ENCODE measurements at places on chromosomes 3 and 15.

DNA sequence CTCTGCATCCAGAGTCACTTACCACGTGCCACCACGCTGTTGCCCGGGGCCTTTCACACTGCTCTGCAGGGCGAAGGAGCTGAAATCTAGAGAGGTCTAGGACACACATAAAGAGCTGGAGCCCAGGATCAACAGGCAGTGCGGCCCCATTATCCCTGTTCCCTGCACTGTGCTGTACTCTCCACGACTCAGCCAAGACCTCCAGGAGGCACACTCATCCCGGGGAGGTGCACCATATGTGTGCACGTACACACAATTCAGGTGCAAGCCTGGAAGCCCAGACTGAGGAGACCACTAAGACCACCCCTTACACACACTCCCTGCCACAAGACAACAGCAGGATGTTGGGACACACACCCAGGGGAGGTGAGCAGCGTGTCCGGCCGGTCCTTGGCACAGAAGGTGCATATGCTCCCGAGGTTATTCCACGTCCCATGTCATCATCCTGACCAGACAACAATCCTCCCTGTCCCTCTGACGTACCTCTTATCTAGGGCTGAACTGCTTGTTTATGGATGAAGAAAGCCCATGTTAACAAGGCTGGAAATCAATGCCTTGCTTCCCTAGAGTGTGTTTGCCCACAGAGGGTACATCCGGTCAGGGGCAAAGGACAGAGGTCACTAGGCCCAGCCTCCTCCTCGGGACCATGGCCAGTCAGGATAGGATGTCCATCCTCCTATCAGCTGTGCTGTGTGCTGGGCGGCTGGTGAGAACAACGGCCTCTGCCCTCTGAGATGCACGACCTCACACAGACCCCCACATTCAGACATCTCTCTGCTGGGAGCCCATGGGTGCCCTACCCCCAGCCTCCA lies 16.1 kb downstream of the KLF15 start:
- DNase-seq = no peak

GRCh38 chr3:139519998-139520737 lies 19.4 kb downstream of the RBP1 start:
- peak; percentile 23 for DNase-seq

DNA sequence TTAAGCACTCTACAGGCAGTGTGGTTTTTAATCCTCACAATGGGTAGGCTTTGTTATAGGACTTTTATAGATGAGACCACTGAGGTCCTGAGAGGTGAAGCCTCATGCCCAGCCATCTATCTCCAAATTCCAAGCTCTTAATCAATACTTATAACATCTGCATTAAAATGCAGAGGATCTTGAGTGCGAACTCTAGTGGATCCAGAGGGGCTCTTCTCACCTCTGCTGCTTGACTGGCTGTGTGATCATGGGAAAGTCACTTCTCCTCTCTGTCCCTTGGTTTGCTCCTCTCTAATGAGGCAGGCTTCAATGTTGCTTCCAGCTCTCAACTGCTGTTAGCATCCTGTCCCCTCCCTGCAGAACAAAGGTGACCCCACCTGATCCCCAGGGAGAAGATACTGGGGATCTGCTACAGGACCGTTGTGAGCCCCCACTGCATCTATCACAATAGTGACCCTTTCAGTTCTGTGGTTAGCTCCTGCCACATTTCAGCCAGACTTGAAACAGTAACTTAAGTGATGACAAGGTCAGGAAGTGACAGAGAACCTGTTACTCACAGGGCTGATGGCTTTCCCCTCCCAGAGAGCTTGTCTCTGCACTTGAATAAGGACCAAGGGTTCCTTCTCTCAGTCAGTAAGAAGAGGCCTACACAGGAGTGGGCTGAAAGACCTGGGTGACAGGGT lies 1.3 kb downstream of the SLC27A2 start:
- DNase-seq = no peak

GRCh38 chr3:64152086-64152485 lies 73.2 kb downstream of the PRICKLE2 start:
- DNase-seq = no peak

- no peak for DNase-seq
These were observed 175.2 kb downstream of the MEGF11 start for GRCh38 chr15:66078196-66078928.

- no peak for DNase-seq
These were observed 198.9 kb upstream of the CBLB start for GRCh38 chr3:106067711-106068110.

DNA sequence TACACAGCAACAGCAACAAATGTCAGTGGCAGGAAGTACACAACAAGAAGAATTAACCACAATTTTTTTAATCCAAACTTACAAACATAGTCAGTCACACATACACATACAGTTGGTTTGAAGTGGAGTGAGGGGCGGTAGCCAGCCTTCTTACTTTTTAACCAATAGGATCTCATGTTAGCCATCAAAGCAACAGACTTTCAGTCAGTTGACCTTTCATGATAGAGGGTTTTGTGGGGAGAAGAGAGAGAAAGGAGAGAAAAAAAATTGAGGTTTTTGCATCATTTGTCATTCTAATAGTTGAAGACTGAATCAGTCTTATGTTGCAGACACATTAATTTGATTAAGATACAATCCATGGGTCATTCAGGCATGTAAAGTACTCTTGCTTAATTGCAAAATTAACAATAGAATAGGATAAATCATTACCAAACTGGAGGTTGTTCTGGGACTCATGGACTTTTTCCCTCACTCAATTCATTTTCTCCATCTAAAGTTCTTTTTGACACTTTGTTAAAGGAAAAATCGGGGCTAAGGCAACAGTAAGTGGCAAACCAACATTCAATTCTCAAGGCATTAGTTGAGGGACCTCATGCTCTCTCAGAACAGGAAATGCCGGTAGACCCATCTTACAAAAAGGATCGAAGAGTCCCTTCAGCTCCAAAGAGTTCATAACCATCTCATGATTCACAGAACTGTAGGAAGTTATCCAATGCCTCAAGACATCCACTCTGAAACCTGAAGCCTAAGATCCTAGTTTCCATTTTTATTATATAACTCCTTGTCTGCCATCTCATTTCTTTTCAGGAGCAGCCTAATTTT lies 159.5 kb upstream of the LPP start:
- DNase-seq = no peak

DNA sequence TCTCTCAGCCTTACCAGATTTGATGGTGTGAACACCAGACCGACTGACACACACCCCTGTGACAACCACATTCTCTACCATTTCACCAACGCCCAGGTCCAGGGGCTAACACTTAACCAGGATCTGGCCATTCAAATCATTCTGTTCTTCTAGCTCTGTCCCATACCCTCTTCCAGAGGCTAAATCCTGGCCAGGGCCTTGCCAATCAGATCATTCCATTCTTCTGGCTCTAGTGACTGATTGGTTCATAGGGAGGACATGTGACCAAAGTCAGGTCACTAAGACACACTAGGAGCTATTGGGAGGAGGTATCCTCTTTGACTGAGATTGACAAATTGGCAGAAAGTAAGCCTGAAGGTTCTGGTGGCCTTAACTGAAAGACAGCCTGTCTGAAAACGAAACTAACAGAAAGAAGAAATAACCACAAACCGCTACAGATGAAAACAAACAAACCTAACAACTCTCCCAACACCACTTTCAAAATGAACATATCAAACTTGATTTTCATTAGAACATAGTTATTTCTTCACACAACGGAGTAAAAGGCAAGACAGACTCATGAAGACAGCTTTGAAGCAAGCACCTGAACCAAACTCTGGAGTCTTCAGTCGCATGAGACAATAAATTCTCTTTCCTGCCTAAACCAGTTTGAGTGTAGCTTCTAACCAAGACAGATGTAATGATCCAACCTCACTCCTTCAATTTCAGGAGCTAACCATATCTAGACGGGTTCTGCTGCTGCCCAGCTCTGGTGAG lies 68.5 kb downstream of the TRANK1 start:
- DNase-seq = no peak

DNA sequence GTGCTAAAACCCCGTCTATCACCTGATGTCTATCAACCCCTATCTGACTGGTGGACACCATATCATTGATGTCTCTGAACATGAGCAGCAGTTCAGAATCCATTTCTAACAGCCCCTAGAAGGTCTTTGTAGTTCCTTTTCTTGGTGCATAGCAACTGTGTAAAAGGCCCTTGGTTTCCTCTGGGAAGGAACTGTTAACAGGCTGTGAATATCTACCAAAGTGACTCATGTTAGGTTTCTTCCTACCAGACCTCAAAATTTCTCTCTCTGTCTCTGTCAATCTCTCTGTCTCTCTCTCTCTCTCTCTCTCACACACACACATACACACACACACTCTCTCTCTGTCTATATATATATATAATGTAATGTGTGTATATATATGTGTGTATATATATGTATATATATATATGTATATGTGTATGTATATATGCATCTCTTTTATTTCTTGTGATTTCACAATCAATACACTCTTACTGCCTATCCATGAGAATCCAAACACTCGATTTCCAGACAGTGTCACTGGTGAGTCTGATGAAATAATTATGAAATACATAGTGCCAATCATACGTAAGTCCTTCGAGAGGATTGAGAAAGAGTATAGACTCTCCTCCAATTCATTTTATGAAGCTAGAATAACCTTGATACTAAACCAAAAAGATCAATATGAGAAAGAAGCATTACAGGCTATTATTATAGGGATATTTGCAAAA lies 335.9 kb upstream of the SLCO3A1 start:
- DNase-seq = no peak

DNA sequence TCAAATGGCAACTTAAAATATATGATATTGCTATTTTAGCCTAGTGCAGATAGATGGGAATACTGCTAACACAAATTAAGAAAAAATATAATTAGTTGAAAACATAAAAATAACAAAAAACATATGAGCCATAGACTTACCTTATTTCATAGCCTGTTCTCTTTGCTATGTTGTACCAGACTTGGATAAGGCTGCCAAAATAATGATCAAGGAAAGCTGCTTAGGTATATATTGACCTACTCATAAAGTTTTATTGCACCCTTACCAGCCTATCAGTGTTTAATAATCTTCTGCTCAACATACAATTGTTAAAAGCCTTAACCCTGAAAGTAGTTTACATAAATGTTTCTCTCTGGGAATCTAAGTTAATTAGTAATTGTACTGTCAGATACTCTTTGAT lies at the start of gene SI:
Gene SI (minus strand): TSS at position 204 of the 400 bp plus-strand sequence. CDS start 2,484 bp downstream, outside the sequence.
- DNase-seq = no peak

DNA sequence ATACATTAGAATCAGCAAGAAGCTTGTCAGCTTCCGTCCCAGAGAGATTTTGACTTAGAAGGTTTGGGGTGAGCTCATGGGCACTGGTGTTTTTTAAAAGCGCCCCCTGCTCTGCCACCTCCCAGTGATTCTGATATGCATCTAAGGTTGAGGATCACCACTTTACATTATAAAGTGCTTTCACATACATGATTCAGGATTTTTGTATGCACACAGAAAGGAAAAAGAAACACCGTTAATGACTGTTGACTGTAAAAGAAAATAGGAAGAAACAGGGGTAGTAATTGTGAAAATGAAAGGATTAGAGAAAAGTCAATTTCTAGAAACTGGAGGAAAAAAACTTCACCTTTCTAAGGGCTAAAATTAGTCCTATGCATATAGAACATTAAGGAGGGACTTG lies 104.9 kb upstream of the ZBED2 start:
- no peak for DNase-seq

DNA sequence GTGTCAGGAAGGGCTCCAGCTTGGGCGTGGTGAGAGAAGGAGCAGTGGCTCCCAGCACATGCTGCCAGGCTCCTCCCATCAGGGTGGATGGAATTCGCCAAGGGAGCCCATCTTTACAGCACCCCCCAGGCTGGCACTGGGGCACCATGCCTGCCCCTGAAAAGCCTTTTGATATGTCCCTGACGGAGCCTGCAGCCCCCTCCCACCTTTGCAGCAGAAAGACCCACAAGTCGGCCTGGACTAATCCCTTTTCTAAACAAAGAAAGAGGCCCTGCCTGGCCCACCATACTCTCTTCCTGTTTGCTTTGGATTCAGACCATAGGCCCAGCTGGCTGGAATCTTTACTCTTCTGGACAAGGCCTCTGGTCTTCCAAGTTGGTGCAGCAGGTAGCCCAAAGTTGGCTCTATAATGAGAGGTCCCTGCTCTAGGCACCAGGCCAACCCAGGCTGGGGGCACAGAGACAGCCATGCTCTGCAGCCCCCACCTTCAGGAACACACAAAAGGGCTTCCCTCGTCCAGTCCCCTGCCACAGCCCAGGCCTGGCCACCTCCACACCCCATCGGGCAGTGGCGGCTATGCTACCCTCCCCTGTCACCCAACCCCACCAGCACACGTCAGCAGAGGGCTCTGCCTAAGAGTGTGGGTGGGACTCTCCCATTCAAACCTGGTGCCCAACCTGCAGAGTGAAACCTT lies 5.4 kb downstream of the ANPEP start:
- DNase-seq = no peak

- no peak for DNase-seq
These were observed 6.7 kb downstream of the ABHD17C start for GRCh38 chr15:80701676-80702311.

DNA sequence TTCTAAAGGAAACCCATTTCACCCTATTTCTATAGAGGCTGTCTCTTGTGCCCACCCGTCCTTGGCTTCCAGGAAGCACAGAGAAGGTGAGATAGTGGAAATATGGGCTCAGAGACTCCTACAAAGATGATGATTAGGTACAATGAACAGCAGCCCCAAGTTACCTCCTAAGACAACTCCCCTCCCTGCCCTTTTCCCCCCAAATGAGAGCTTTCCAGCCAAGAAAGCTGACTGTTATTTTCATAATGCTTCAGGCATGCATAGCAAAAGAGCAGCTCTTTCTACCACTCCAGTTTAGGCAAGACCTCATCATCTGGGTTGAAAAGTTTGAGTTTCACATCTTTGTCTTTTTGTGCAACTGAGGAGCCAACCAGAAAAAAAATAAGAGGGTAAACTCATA lies 248.8 kb upstream of the ADAMTS9 start:
- no peak for DNase-seq

DNA sequence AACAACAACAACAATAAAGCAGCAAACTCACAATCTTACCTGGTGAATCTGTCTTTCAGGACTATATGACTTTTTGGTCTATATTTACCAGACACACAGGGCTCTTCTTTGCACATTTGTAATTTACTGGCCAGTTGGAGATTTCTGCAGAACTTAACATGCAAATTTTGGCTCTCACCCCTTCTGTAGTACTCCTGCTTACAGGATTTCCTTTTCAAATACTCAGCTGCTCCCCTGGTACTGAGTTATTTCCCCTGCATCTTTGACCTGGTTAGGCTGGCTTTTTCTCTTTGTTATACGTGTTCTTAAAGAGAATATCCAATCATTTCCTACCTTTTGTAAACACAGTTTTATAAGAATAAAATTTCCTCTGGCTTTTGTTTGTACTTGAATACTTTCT lies 228.0 kb downstream of the MBNL1 start:
- DNase-seq = no peak

GRCh38 chr3:141575879-141576743 lies 89.3 kb downstream of the RASA2 start:
- peak; percentile 24 for DNase-seq

DNA sequence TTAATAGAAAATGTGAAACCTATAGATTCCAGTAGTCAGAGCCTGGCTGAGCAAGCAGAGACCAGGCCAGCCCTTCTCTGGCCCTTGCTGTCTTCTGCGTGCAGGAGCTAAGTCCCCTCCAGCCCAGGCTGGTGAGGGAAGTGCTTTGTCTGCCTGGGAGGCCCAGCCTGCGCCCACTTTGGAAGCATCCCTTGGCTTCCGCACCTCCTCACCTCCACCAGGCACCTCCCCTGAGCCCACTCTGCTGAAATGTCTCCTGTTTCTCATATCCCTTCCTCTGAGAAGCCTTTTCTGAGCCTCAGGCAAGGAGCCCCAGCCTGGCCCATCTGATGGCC lies 45.3 kb downstream of the ALDH1L1 start:
- no peak for DNase-seq

GRCh38 chr3:51559961-51560360 lies 21.4 kb downstream of the RAD54L2 start:
- DNase-seq = no peak

All from NCI-H1436 (cell line).